Left renal pelvis (tissue), 4 donors: ENCODE measurements at places on chromosomes 1 and 21. TPM values are rescaled to one million over a fixed set of nuclear protein-coding genes. Genes with fewer than 3 reads are reported as not detected.

DNA sequence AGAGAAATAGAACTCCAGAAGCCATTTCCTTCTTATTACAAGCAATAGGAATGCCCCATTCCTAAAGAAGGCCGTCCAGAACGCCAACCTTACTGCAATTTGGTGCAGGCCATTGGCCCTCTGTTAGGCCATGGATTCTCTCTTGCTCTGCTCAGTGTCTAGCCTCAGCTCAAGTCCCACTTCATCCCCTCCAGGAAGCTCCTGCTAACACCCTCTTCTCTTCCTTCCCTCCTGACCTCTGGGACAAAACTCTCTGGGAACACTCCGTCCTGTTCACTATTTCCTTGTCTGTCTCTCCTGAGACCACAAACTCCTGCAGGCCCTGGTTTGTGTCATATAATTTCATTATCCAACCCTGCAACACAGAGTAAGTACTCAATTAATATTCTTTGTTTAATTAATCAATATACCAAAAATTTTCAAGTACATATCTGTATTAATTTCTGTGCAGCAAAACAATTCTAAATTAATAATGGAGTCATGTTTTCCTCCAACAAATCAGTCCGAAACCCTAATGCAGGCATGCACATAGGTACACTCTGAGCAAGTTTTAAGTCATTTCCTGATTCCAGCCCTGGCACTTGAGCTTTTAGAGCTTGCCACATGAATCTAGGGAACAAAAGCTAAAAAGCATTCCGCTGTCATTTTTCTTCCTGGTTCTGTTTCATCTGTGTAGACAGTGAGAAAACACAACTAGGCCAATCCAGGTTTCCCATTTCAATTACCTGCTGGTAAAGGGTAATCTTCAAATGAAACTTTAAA lies 245.3 kb downstream of the SETD4 start:
- no peak for DNase-seq

GRCh38 chr1:79497193-79497773 lies 490.8 kb upstream of the ADGRL4 start:
- peak; percentile 0 for DNase-seq

DNA sequence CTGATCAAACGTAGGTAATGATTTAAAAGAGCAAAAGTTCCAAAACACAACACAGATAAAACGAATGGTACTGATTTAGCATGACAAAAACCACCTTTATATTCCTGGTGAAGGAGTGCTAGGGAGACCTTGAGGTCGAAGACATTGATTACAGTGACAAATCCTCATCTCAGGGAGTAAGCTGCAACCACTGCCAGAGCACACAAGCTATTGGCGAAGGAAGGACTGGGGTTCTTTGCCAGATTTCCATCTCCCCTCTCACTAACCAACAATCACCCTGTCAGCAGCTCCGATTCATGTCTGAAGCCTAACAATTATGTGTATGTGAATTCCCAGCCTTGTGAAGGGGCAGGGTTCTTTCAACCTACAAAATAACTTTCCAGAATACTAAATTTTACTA lies 40.2 kb upstream of the DMRTB1 start:
- DNase-seq: no peak

DNA sequence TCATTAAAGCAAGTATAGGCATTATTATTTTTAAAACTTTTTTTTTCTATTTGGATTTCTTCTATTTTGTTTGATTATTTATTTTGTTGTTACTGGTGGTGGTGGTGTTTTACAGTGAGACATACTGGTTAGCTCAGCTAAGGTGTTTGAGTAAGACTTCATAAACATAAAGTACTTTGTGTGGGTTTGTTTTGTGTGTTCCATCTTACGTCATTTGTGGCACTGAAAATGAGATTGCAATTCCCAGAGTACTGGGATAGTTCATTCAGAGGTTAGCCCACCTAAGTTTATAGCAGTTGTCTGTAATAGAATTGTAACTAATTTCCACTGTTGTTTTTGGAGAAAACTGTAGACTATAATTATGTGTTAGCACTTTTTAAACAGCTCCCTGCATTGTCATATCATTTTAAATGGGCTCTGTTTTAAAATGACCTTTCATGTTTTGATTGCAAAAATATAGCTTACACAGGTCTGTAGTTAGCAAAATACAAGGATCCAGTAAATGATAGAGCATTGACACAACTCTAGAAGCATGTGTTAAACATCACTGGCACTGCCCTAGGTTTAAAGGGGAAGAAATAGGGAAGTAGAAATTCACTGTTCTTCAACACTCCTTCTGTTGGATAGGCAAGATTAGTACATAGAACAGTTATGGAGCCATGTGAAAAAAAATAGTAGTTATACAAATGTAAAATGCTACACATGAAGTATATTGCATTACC lies 171.7 kb downstream of the NFIA start:
- DNase-seq: no peak

- DNase-seq: no peak
These were observed 78.1 kb downstream of the SIK1 start for GRCh38 chr21:43348801-43349261.

OVAAL gene
- not detected for polyA plus RNA-seq

- DNase-seq: no peak
These were observed 355.6 kb upstream of the ST6GALNAC5 start for GRCh38 chr1:76511558-76512179.

GRCh38 chr1:152189657-152190442 lies 30.8 kb upstream of the RPTN start:
- DNase-seq: no peak

GRCh38 chr1:40956407-40956806 lies 23.1 kb upstream of the CTPS1 start:
- DNase-seq: no peak

DNA sequence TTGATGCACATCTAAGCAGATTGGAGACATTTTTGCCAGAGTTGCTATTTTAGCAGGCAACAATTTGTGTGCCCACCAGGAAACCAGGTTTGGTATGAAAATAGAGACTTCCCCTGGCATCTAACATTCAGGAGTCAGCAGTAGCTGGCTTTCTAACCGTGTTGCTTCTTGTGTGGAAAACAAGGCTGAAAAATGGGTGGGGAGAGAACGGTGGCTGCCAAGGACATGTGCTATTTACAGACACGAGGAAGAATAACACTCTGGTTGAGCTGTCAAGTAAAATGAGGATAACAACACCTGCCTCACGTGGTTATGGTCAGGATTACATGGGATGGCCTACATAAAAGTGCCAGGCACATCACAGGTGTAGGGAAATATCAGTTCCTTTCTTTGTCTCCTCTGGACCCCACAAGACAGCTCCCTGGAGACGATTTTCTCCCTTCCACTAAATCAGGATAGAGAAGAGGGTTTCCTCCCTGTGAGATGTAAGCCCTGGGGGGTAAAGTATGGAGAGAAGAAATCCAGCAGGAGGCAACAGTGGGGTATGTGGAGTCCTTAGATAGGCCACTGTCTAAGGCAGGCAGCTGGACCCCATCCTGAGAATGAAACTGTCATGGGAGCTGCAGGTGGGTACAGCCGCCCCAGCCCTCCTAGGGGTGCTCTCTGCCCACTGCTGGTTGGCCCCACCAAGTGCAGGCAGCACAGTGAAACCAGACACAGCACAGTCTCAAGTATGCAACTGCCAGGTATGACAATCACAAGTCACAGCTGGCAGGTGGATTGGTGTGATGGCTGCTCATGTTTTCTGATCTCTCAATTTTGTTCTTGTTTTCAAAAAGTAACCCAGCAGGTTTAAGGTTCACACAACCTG lies 80.3 kb downstream of the TENT5C start:
- DNase-seq: no peak

RGS1 gene
- polyA plus RNA-seq: 3.8 TPM

GRCh38 chr1:59532102-59532501 lies 235.2 kb downstream of the FGGY start:
- DNase-seq: no peak

DNA sequence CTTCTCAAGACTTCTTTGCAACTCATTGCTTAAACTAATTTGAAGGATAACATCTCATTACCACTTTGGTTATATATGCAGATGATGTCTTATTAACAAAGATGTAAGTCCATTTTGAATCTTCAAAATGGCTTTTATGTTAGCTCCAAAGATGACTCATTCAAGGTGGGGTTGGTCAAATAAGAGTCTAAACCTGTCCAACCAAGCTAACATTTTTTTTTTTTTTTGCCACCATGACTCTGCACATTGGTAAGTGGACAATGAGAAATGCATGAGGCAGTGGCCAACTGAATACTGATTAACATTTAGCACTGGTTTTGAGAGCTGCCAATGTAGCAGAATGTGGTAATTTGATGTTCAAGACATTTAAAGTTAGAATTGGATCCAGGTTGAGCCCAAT lies 278 bp upstream of the KRTAP27-1 start:
- no peak for DNase-seq

DNA sequence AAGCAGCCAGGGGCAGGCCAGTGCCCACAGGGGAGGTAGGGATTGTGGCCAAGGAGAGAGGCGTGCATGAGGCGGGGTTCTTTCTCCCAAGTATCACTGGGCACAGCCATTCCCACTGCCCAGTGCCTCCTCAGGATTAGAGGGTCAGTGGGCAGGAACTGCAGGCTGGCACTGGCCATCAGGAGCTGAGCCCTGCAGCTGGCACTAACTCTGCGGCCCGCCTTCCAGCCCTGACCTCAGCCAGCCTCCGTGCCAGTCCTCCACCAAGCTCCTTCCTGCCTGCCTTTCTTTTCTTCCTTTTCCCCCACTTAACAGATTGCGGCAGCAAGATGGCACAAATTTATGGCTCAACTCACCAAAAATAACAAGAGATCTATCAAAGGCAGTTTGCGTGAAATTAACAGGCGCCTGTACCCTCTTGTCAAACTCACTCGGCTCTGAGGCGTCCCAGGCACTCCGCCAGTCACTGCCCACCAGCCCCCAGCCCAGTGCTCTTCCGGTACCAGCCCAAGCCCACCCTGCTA lies 11.1 kb downstream of the ADGRB2 start:
- DNase-seq: no peak

DNA sequence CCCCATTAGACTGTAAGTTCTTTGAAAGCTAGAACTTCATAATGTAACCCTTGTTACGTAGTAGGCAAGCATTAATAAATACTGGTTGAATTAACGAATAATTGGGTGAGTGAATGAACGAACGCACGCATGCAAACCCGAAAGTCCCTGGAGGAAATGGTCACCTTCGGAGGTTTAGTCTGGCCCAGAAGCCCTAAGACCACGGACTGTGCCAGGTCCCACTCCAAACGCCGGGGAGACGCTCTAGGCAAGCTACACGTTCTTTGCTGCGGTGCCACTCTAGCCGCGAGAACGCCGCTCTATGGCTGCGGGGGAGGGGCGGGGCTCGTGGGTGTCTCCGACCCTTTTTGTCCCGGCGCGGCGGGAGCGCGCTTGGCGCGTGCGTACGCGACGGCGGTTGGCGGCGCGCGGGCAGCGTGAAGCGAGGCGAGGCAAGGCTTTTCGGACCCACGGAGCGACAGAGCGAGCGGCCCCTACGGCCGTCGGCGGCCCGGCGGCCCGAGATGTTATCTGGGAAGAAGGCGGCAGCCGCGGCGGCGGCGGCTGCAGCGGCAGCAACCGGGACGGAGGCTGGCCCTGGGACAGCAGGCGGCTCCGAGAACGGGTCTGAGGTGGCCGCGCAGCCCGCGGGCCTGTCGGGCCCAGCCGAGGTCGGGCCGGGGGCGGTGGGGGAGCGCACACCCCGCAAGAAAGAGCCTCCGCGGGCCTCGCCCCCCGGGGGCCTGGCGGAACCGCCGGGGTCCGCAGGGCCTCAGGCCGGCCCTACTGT lies at the start of gene KDM1A:
KDM1A (plus strand) TSS at position 375 of the 769 bp plus-strand sequence; CDS start at position 504, 129 bp downstream.
- DNase-seq: peak; percentile 97

C1orf226 gene
- polyA plus RNA-seq: 19.9 TPM
